ENCODE measurements at places on chromosomes 1 and 21.

DNA sequence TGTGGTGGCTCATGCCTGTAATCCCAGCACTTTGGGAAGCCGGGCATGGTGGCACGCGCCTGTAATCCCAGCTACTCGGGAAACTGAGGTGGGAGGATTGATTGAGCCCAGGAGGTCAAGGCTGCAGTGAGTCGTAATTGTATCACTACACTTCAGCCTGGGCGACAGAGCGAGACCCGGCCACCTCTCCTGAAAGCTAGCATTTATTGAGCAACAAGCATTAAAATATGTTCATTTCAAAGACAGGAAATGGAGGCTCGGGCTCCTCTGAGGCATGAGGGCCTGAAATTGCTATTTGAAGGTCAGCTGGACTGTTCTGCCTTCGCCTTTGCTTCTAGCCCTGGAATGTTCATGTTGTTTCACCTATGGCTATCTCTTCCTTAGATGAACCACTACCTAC, 34.5 kb downstream of the SPATA21 start:
- DNase-seq: no peak

GRCh38 chr1:178037510-178038253, 56.2 kb upstream of the RASAL2 start:
- DNase-seq: peak; percentile 12

DNA sequence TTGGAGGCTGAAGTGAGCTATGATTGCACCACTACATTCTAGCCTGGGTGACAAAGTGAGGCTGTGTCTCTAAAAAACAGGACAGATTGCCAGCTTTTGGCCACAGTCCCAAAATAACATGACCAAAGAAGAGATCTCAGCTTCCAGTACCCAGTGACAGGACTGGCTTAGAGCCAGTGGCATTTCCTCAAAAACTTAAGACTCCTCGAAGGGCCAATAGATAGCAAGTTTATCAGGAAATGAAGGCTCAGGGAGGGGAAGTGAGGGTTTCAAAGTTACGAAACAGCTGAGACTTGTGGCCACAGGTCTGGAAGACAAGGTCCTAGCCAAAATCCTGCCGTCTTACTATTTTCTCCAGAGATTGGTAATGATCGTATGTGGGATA, 6.3 kb upstream of the TMEM39B start:
- DNase-seq: no peak

GRCh38 chr1:175363031-175363430, 170.5 kb upstream of the KIAA0040 start:
- no peak for DNase-seq

- DNase-seq: no peak
Observed at GRCh38 chr1:54809496-54810074, 8.5 kb upstream of the TTC22 start.
